ENCODE measurements at places on chromosomes 1 and 21.
A peak's percentile ranks its signal among the peaks of the same experiment; 100 is the strongest.

DNA sequence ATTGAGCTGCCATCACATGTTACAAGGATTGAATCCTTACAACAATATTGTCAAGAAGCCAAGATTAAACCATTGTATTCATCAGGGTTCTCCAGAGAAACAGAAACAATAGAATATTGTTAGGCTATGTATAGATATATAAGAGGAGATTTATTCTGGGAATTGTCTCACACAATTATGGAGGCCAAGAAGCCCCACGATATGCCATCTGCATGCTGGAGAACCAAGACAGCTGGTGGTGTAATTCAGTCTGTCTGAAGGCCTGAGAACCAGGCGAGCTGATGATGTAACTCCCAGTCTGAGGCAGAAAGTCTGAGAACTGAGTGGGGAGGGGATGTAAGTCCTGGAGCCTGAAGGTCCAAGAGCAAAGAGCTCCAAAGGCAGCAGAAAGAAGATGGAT, 14.5 kb upstream of the TTF2 start:
- no peak for DNase-seq

GRCh38 chr1:232428036-232428645, 201.8 kb downstream of the SIPA1L2 start:
- no peak for DNase-seq

DNA sequence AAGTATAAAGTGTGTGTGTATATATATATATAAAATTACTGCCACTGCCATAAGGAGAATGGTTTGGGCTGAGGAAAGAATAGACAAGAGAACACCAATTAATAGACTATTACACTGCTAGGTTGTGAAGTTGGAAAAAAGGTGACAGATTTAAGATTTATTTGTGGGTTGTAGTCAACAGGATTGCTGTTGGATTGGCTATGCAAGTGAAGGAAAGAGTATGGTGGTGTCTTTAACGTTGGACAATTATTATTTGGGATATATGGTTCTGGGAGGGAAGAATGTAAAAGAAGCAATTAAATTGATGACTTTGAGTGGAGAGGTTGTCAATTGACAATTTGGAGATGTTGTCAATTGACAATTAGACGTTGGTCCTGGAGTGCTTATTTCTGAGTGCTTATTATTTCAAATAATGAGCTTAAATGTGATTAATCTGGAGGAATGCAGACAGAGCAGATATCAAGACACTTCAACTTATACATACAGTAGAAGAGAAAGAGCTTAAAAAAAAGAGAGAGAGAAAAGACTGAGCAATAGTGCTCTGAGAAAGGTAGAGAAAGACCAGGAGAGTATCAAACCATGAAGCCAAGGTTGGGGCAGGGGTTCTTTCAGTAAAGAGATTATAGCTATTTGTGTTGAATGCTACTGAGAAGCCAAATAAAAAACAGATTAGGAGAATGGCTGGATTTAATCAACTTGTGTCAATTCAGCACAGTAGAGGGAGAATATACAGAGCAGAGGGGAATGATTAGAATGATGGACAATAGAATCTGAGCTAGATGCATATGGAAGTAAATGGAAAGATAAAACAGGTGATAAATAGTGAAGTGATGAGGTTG, 9.7 kb downstream of the PTGS2 start:
- no peak for DNase-seq

DNA sequence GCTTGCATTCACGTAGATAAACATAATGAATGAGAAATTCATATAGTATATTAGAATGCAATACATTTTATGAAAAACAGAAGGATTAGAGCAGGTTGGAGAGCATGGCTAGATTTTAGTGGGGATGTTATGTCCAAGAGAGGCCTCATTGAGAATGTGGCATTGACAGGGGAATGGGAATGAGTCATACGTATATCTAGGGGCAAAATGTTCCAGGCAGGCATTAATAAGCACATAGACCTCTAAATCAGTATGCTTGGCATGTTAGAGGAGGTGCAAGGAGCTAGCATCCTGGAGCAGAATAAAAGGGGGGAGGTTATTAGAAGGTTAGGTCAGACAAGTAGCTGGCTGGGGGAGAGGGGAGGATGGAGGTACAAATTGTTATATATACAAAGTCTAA, 93.0 kb downstream of the USH2A start:
- DNase-seq, result no peak

DNA sequence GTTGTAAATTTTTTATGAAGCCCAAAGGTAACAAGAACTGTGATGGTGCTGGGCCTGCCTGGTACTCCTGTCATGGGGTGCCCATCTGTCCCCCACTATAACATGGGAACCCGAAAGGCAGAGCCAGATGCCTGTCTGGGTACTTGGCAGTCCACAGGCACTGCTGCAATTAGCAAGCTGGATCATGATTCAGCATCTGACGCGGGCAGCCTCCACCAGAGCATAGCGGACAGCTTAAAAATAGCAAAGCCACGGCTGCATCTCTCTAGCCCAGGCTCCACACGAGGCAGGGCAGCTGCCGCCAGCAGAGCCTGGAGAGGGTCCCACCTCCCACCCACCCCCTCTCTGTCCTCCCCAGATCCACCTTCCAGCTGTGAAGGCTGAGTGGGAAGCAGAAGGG, 22.9 kb downstream of the SUSD4 start:
- no peak for DNase-seq

GRCh38 chr1:88983791-88984559, 8.5 kb downstream of the KYAT3 start:
- DNase-seq, result peak; percentile 36

GRCh38 chr1:42940851-42941639, 17.6 kb downstream of the SLC2A1 start:
- DNase-seq, result no peak

- no peak for DNase-seq
Measured at GRCh38 chr21:29914326-29914725, 25.5 kb downstream of the GRIK1 start.

GRCh38 chr1:182608236-182608635, 4.0 kb upstream of the RGS16 start:
- DNase-seq, result no peak

DNA sequence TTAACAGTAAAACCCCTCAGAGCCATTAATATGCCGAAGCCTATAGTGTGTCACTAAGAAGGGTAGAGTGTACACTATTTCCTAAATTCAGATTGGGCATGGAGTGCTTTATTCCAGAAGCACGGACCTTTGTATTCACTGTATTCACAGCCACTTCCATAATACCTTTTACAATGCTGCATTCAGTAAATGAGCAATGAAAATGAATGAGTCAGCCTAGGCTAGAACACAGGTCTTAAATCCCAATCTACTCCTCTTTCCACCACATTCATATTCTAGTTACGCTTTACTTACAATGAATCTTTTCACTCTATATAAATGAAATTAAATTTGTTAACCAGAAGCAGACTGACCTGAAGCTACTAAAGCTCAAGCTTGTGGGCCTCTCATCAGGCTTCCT, 13.0 kb upstream of the GORAB start:
- DNase-seq, result no peak

DNA sequence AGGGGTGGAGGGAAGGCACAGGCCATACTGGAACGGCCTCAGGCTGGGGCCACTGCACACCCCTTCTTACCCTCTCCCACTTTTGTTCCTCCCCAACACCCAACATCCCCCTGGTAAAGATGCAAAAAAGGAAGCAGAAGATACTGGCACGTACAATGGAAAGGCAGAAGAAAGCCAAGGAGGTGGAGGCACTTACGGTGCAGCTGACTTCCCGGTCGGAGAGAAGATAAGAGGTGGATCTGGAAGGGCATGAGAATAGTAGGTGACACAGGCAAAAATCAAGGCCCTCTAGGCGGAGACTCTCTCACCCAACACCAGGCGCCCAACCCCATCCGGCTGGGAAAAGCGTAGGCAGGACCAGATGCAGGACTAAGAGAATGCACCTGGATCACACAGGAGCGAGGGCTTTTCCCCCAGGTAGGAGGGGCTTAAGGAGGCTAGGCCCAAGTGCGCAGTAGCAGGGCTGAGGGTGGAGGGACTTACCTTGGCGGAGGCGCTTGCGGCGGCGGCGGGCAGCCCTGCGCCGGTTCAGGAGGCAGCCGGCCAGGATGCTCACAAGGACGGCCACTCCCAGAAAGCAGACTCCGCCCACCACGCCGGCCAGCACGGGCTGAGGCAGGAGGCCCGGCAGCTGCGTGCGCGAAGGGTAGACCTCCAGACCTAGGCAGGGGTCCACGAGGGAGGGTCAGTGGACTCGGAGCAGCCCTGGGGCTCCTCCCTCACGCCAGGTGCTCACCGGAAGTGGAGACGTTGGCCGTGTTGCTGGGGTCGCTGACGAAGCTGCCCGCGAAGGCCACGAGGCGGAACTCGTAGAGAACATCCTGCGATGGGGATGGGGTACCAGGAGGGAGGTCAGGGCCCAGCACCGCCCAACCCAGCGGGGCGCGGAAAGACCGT, 4.1 kb upstream of the TAGLN2 start:
- no peak for DNase-seq

GRCh38 chr1:162976628-162977027, 92.5 kb upstream of the RGS4 start:
- DNase-seq, result no peak

DNA sequence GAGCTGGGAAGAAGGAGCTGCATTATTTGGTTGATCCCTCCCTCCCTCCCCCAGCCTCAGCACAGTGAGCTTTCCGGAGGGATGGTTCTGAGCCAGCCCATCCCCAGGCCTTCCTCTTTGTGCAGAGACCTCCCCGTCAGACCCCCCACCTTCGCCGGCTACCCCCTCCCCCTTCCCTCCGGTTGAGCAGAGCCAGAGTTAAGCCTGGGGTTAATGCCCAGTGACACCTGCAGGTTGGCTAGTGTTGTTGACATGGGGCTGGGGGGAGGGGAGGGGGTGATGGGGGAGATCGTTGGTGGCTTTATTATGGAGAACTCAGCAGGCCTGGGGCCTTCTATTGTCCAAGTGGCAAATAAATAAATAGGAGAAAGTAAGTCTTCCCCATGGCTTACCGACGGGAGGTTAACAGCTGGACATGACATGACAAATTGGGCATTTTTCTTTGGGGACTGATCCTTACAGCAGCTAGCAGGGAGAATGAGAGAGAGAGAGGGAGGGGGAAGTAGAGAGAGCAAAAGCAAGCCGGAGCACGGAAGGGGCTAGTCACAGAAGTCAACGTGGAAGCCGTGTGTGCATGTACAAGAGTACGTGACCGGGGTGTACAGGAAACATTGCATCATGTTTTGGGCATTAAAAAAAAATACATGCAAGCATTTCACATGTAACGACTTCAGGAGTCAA, 131.1 kb downstream of the TMEM53 start:
- DNase-seq, result no peak

DNA sequence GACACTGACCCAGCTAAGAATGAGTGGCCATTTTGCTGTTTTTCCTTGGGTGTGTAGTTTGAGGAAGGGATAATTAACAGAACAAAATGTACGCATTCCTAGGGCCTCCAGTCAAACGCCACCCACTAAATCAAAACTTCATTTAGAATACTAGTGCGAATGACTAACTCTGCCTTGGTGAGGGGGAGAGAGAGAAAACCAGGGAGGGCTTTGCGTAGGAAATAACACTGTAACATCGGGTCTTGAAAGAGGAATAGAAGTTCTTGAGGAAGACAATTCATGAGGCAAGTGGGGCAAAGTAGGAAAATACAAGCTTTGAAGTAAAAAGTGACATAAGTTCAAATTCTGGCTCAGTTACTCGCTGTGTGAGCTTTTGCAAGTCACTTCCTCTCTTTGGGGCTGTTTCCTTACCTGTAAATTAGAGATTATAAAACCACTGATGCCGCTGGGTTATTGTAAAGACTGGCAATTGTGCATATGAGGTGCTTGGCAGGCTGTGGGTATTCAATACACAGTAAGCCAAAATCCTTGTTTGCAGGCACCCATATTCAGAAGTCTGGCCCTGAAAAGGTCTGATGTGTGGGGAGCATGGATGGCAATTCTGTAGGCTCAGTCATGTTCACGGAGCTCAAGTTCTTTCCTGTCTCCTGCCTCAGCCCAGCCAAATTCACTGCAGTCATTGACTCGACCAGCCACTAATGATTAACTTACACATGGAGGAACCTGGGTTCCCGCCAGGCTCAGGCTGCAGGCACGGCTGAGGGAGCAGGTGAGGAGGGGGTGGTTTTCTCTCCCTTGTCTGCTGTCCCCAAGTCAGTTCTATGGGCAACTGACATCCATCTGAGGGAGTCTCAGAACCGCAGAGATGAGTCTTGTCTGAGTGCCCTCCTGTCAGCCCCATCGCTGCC, 140.3 kb upstream of the CSF3R start:
- DNase-seq, result no peak

DNA sequence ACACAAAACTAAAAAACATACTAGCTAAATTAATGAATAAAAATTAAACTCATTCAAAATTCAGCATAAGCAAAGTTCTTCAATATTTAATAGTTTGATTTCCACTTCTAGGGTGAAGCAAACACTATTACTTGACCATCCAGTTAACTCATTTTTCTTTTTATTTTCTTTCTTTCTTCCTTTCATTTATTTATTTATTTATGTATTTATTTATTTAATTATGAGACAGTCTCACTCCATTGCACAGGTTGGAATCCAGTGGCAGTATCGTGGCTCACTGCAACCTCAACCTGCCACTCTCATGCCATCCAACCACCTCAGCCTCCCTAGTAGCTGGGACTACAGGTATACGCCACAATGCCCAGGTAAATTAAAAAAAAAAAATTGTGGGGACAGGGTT, 2069.5 kb downstream of the NCAM2 start:
- DNase-seq, result no peak

- DNase-seq, result no peak
Measured at GRCh38 chr1:76547916-76548315, 319.4 kb upstream of the ST6GALNAC5 start.

- no peak for DNase-seq
Measured at GRCh38 chr1:18411321-18411720, 69.4 kb upstream of the KLHDC7A start.

DNA sequence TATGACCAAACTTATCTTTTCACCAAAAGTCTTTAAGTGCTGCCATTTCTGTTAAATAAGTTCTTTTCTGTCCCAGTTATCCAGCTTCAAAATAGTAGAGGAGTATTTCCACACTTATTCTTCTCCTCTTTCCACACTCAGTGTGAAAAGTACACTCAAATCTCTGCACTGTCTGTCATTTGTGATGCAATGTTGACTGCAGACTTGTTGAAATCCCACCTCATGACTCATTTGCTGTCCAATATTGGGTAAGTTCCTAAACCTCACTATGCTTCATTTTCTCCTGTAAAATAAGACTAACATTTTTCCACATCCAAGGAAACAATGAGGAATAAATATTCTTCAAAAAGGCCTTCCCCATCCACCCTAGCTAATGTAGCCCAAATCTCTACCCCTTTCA, 17.5 kb downstream of the LRRIQ3 start:
- DNase-seq, result no peak

Data from A549 (cell line).